Stimulated activated CD4-positive, alpha-beta T cell treated with anti-CD3 and anti-CD28 coated beads, Interleukin-1b, Interleukin-23, amount 100 ng/mL, for 1 hour (primary cell): ENCODE measurements at places on chromosomes 11 and 22.

DNA sequence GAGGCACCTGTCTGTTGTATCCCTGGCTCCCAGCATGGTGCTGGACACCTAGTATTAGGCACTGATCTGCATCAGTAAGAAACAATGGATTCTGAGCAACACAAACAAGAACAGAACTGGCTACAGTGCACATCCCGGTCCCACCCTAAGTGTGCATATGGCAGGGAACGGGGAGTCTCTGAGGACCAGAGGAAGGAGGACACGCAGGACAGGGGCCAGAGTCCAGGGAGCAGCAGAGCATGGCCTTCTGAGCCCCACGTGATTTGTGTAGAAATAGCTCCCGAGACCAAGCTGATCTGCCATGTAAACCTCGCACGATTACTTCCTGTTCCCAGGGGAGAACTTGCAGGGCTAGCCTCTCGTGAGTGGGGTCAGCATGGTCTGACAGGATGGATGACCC, 12.7 kb upstream of the SNX32 start:
- no peak for DNase-seq

DNA sequence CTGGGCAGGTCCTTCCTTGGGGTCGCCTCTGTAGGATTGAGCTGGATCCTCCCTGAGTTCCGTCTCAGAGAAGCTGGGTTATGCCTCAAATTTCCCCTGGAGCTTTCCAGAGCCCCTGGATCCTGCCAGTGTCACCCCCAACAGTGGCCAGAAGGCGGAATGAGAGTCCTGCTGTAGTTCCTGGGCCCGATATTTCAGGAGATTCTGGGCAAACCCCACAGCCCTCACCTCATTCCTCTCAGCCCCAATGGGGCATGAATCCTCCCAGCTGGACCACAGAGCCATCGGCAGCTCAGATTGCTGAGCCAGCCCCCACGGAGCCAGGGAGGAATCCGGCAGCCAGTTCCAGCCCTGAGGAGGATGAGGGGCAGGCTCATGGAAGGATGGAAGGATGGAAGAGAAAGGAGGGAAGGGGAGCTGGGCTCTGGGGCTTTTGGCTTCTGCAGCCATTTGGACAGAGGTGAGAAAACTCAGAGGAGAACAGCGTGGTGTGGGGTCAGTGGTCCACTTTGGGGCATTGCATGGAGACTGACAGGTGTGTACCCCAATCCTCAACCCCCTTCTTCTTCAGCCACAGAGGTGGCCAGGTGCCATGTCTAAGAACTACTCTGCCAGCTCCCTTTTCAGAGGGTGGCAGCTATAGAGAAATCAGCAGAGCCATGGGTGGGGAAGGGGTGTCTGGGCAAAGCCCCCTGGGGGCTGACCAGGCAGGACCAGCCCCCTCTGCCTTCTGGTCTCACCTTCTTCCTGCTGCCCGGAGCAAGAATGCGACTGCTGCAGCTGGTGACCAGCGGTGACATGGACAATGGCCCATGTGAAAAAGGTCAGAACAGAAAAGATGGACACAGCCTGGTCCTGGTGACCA, 867.6 kb downstream of the TBC1D22A start:
- no peak for DNase-seq

DNA sequence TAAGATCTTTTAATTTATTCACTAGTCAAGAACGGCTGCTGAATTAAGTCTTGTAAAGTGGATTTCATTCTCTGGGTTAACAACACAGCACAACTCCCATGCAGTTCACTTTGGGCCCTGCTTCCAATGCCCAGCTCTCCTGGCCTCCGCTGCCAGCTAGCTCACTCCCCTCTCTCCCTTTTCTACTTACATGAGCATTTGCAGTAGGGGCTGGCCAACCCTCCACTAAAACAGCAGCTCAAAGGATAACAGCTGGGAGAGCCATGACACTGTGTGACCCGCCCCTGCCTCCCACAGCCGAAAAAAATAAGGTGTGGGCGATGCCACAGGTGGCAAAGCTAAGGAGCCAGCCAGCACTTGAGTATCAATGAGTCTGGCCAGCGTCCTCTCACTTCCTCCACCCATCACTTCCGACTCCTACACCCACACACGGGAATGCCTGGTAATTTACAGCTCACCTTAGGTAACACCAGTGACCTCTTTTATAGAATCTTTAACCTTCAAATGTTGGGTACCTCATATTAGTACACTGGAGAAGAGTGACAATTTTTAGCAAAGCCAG, 56.8 kb downstream of the DGCR2 start:
- no peak for DNase-seq

DNA sequence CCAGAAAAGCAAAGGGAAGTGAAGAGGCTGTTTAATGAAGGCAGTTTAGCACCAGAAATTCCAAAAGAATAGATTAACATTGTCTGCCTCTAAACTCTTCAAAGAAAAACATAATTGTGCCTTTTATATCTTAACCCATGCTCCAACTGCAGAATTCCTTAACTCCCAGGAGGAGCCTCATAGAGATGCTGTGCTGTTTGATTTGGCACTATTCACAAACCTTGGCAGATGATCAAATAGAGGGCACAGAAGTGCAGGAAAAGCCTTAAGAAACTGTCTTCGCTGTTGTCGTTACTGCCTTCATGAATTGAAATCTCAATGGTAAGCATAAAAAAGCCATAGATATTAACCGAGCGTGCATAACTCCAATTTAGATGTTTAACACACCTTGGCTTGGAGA, 124.1 kb upstream of the MPPED2 start:
- DNase-seq = no peak

DNA sequence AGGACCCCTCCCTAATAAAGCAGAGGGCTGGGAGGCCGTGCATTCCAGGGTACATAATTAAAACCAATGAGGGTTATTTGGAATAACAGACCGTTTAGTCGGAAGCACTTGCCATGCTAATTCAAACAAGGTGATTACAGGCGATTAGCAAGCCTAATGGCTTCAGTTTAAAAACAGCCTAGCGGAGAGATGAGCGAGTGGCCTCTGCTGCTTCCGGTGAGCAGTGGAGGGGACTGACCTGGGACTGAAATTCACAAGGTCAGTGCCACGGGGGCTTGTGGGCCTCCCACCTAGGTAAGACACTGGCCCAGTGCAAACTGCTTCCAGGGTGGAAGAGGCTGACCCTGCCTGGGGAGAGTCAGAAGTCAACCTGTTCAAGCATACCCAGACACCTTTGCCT, 56.8 kb upstream of the ALX4 start:
- no peak for DNase-seq

DNA sequence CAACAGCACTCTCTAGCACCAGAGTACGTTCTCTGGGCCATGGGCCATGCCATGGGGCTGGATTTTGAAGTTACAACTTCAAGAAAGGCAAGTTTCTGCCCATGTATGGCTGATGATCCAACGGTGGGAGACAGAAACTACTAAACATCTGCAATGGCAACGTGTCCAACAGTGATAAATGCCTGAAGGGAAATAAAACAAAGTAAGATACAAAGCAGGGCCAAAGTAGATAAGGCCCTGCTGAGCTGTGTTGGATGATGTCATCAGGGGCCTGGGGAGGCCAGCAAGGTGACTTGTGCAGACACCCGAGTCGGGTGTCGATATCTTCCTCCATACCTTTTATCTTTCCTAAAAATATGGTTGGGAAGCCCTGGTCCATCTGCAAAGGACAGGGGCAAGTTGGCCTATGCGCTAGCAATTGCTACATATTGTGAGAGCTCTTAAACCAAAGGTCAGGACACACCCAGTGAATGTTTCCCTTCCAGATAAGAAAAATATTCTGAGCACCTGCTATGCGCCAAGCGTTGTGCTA, 487.2 kb downstream of the MN1 start:
- DNase-seq = no peak

- no peak for DNase-seq
Measured at GRCh38 chr11:123129920-123130319, 65.1 kb downstream of the CLMP start.

GRCh38 chr11:102473543-102473942, 21.0 kb upstream of the TMEM123 start:
- DNase-seq = no peak

- peak; percentile 81 for DNase-seq
Measured at GRCh38 chr22:29767171-29768051, at the start of gene UQCR10. Gene UQCR10 (plus strand): TSS chr22:29767369. CDS start chr22:29767399, 30 bp downstream.
